ENCODE measurements at places on chromosomes 1 and 21.

GRCh38 chr1:25184001-25184762, 48.1 kb downstream of the SYF2 start:
- DNase-seq, result no peak

- DNase-seq, result no peak
Measured at GRCh38 chr1:231206856-231207255, 34.2 kb upstream of the GNPAT start.

- DNase-seq, result no peak
Measured at GRCh38 chr1:107541412-107541811, 400.6 kb downstream of the NTNG1 start.

GRCh38 chr1:247172996-247173395, 1.2 kb upstream of the ZNF124 start:
- no peak for DNase-seq

DNA sequence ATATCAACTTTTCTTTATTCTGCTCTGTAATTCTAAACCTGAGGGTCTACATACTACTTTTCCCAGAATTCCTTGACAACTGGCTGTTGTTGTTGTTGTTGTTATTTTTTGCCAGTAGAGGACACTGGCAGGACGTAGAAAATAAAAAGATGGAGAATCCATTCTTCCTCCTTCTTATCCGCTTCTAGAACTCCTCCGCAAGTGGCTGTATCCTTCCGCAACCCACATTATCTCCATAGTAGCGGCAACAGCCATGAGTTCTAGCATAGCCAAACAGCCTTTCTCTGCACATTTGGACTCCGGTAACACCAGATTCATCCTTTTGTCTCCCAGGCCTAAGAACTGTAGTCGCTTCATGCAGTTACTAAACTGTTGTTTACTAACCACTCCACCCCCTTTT, 91.1 kb upstream of the CACHD1 start:
- no peak for DNase-seq

DNA sequence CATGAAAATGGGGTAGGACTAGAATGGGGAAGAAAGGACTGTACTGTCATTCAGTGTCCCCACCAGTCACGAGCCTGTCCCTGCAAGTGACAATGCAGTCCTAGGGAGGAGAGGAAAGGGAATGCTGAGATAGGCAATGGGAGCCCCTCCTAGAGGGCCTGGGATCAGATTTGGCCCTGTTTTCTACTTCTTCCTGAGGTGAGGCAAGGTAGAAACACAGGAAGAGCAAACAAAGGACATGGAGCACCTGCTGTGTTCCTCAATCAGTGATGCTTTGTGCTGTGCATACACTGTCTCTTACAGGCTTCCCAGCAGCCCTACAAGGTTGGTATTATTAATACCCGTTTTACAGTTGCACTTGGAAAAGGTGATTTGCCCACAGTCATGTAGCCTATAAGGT, 6.1 kb downstream of the FABP3 start:
- no peak for DNase-seq
